Smooth muscle cell of the brain vasculature (primary cell): ENCODE measurements at places on chromosomes 1 and 21.

DNA sequence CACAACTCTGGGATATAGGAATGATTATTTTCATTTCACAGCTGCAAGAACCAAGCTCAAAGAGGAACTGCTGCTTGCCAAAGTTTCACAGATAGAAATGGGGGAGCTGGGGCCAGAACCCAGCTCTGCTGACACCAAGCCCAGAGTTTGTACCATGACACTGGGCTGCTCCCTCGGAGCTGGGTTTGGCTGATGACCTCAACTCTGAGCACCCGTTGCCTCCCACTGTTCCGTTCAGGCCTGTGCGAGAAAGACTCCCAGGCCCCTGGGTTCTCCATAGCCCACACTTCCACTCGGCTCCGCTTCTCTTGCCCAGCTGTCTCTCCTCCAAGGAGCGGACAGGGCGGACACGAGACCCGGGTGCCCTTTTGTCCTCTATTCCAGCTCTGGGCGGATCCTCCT is 55.2 kb downstream of the NGF start:
- no peak for DNase-seq

- DNase-seq: no peak
These were observed 41.7 kb downstream of the AZIN2 start for GRCh38 chr1:33122483-33123178.

DNA sequence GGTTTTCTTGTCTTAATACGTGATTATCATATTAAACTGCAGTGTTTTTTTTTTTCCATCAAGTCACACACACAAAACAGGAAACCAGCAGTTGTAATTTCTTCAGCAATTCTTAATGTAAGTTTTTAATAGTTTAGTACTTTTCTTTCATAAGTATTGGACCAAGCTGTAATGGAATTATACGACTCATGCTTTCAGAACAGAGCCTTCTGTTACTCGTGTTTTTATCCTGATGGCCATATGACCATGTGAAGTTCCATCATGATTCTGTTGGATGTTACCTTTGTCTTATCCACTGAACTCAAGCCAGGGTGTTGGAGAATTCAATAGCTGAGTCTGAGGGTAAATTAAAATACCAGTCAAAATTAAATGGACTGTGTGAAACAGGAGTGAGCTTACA is 72.0 kb upstream of the S1PR1 start:
- no peak for DNase-seq

- DNase-seq: no peak
These were observed 43.0 kb downstream of the ATP6V1G3 start for GRCh38 chr1:198497326-198498102.

DNA sequence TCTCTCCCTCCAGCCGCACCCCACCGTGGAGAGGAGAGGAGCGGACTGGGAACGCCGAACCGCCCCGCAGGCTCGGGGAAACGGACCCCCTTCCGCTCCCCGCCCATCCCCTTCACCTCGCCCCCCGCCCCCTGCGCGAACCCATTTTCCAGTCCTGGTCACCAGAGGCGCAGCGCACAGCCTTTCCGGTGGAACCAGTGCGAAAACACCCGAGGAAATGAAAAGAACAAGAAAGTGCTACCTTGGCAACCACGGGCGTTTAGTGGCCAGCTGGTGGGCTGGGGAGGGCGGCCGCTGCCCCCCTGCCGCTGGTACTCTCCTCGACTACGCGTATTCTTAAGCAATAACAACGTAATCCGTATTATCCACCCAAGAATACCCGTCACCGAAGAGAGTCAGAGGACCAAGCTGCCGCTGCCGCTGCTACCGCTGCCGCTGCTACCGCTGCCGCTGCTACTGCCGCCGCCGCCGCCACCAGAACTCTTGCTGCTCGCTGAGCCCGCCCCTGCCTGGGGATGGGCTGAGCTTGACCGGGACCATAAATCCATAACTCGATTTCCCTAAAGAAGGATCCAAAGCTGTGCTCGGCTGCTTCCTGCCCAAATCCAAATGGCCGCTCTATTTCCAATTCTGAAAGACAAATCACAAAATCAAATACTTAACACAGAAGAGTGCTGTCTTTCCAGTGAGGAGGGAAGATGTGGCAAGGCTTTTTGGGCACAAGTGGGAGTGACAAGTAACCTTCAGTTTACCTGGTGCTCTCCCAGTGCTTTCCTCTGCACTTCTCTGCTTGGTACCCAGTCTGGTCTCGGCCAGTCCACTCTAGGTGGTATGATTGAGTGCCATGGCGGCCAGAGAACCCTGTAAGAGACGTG is 125.2 kb upstream of the DPYD start:
- DNase-seq: no peak

DNA sequence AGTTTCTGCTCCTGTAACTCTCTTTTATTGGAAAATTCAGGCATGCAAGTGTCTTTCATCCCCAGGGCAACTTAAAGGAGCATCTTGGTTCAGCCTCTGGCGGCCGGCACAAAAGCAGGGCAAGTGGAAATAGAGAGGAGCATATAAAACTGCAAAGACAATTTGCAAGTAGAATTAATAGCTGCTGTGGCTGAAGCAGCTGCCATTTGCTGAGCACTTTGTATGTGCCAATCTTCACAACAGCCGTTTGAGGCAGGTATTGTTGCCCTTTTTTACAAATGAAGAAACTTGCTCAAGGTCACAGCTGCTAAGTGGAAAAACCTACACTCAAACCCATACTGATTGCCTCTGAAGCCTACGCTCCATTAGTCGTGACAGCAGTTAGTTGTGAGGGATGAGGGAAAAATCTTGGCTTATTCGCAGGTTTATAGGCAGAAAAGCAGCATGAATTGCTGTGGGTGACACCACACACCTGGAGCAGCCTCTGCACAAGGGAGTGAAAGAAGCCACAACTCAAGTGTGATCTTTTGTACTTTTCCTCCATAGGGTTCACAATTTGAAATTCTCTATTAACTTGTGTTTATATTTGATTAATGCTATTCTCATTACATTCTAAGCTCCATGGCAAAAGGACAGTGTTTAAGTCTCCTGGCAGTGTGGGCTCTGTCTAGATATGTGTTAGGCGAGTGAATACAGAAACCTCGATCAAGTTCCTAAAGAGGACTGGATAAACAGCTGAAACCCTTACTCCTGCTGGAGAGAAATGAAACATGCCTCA is 99.0 kb upstream of the BEND5 start:
- DNase-seq: no peak

DNA sequence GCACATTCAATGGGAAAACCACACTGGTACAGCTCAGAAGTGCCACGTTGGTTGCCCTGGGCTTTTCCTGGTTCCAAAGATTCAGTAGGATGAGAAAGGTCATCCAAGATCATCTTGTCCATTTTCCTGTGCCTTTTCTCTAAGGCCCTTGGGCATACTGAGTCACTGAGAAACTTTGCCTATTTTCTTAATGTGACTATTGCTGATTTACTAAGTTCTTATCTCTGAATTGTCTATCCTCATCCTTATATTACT is 57.2 kb upstream of the HSD17B7 start:
- no peak for DNase-seq

DNA sequence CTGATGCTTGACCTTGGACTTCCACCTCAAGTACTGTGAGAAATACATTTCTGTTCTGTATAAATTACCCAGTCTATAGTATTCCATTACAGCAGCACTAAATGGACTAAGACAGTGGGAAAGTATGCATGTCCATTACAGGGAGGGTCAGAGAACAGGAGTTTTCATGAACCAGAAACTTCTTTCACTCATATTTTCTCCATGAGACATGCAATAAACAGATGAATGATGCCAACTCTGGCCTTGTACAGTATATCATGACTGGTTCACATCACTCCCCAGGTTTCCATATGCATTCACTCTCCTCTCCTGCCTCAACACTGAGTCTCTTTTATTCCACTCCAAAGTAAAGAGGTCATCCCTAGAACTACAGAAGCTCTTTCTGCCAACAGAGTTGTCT is 4.5 kb upstream of the IFI16 start:
- DNase-seq: no peak

DNA sequence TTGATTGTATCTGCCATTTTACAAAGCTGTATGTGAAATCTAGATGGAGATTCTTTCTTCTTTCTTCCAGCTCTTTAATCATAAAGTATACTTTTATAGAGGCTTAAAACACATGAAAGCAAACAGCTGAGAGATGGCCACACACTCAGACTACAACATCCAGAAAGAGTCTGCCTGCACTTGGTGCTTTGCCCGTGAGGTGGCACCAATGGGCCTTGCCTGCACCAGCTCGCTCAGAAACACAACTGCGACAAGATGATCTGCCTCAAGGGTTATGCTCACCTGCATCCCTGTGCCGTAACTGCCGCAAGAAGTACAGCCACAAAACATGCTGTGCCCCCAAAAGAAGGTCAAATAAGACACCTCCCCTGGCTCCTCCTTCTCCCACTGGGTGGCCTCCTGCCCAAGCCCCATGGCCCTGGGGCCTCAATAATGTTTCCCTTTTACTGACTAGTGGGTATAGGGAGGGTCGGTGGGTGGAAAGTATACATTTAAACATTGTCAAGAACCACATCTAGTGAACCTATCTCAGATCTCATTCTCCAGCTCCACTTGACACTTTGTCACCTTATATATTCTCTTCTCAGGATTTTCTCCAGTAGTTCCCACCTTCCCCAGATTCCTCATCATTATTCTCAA is 66.7 kb upstream of the ANGPTL3 start:
- DNase-seq: peak; percentile 13

- DNase-seq: no peak
These were observed 155.6 kb downstream of the SDCCAG8 start for GRCh38 chr1:243411472-243411871.

- no peak for DNase-seq
These were observed 98.4 kb downstream of the CNIH3 start for GRCh38 chr1:224714553-224714952.

DNA sequence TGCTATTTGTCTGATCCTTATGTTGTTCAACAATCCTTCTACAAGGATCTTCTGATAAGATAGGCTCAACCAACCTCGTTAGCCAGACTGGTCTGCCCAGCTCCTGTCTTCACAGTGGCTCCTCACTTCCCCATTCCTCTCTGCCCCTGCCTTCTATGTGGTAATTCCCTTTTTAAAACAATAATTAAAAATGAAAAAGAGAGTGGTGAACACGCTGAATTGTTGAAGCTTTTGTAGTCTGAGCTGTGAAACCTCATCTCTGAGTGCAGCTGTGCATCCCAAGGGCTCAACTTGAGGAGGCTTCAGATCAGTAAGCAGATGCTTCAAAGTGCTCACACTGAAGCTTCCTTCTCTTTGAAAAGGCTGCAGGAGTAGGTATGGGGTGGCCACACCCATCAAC is 70.7 kb upstream of the JUN start:
- no peak for DNase-seq

DNA sequence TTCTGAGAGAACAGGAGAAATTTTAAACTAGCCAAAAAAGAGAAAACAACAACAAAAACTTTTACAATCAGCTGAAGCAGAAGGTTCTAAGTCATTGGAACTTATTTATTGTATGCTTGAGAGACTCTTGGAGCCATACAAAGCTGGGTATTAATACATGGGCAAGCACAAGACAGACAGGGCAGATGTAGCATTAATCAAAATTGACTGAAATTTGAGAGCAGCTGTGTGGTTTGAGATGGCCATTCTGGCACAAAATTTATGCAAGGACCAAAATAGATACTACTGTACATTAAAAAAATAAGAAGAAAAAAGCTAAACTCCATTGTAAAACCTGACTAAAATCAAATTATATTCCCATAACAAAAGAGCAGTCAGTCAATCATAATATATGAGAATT is 892.5 kb downstream of the PLA2G4A start:
- no peak for DNase-seq

DNA sequence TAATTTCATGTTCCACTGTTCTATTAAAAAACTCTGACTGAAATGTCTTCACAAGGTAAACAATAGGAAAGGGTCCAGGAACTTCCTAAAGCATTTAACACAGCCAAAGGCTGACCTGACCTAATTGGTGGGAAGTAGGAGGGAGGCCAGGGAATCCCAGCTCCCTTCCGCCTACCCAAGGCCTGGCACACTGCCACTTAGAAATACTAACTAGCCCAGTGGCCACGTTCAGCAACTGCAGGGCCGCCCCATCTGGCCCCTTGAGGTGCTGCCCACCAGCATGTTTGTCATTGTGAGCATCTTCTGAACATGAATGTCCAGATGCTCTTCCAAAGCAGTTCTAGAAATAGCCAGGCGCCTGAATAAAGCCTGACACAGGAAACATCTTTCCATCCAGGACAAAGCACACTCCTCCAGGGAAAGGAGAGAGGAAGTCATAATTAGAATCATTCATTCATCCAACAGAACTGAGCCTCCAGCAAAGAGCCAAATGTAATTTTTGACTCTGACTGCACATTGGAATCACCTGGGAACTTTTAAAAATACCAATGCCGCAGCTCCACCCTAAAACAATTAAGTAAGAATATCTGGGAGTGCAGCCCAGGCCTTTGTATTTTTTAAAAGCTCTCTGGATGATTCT is 44.6 kb upstream of the BCL9 start:
- DNase-seq: peak; percentile 4

GRCh38 chr1:213186168-213186567 is 135.1 kb downstream of the RPS6KC1 start:
- DNase-seq: no peak

DNA sequence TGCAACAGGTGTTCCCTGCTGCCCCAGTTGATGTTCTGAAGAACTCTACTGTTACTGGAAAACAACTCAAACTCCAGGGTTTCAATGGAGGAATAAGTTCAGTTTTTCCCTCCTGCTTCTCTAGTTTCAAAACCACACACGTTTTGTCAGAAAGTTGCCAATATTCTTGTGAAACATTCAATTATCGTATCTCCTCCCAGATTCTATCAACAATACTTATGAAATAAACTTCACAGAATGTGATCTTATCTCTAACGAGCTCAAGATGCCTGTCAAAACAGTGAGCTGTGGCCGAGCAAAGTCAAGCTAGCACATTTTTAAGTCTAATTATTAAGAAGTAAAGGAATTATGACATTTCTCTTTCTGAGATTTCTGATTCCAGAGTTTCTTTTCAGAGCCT is 4.7 kb downstream of the OR2B11 start:
- no peak for DNase-seq

DNA sequence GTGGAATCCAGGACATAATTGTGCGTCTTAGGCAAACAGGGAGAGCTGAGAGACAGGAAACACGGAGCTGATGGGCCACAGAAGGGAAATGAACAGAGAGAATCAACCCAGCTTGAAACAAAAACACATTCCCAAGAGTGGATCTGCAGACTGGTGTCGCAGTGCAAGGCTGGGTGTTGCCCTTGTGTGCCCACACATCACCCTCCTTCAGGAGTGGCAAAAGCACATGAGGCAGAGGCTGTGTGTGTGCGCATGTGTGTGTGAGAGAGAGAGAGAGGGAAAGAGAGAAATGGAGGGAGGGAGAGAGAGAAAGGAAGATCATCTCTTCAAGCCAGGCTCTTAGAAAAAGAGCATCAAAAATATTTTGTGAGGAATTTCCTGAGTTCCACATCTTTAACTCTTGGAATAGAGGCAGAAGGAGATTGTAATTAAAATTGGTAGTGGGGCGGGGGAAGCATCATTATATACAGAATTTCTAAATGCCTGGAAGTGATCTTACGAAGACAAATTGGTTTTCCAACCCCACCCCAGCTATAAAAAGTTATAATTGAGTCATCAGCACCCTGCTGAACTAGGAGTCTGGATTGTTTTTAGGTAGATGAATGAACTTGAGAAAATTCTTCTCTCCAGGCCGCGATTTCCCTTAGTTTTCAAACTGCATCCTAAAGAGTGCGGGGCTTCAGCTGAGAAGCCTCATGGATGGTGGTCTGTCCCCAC is 480.7 kb downstream of the NPHP4 start:
- no peak for DNase-seq
